Type B pancreatic cell (in vitro differentiated cells): ENCODE measurements at places on chromosomes 16 and 17. TPM values are rescaled to one million over a fixed set of nuclear protein-coding genes. Genes with fewer than 3 reads are reported as not detected.

GRCh38 chr16:25124503-25124902 is 13.0 kb downstream of the LCMT1 start:
- no peak for DNase-seq

DNA sequence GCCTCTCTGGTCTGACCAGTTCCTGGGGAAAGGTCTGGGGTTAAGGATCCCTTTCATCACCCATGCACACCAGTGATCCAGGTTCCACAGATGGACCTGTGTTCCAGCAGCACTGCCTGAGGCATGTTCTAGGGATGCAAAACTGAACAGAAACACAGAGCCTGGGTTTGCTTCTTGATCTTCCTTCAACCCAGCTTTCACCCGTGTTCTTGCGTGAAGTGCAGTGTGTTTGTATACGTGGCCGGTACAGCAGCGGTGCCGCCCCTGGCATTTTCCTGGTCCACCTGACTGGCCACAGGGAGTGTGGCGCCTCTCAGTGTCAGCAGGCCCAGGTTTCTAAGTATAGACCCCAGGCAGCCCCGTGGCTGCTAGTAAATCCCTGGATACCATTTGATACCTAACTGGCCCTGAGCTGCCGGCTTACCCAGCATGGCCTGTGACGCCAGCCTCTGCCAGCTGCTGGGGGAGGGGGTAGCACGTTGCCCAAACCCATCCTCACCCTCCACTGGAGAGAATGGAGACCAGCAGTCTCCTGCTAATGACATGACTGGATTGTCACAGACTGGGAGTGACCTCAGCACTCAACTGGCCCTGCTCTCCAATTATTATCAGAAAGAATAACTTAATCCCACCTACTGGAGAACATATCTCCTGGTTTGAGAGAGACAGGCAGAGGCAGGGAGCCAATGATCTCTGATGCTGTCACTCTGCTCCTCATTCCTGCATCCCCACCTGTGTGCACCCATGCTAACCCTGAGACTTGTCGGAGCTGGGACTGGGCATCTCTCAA is 59.2 kb upstream of the LGALS9 start:
- no peak for DNase-seq

DNA sequence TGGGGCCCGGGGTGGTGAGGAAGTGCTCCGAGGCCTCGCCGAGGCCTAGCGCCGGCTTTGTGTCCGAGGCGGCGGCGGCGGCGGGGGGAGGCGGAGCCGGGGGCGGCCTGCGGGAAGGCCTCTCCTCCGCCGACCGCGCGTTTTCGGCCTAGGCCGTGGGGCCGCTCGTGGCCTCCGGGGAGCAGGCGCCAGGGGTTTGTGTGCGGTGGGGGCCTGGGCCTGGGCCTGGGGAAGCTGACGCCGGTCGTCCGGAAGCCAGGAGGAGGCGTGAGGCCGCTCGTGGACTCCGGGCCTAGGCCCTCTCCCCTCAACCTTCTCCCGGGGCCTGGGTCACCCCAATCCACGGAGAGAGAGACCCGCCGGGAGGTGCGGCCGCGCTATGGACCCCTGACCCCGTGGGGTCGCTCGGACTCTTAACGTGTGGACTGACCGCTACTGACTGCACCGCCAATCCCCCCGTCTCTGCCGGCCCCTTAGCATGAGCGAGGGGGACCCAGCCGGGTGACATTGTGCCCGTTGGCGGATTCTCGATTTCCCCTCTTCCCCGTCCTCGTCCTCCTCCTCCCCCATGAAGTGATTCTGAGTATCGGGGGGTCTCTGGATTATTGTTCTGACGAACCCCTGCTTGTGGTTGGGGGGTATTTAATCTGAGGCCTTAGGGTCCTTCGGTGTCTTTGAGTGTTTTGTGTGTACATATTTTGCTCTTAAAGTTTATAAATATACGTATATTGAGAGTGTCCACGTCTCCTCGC is 660 bp downstream of the RBBP6 start:
- no peak for DNase-seq

- no peak for DNase-seq
Observed at GRCh38 chr16:11035096-11035495, 90.7 kb downstream of the CLEC16A start.

DNA sequence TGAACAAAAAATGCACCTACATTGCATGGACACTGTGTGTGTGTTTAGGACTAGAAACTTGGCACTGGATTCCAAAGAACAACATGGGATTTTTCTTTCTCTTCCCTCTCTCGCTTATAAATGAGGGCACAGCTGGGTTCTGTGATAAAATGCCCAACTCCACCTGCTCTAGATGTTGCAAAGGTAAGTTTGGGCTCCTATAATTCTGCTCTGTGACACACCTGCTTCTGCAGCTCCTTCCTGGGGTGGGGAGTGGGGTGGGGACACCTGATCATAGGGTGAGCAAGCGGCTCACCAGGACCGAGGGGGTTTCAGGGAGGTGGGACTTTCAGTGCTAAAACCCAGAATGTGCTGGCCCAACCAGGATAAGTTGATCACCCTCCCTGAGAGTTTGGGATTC is 104.3 kb downstream of the AXIN2 start:
- no peak for DNase-seq

- DNase-seq = no peak
Observed at GRCh38 chr17:49798182-49798581, 9.7 kb downstream of the KAT7 start.

DNA sequence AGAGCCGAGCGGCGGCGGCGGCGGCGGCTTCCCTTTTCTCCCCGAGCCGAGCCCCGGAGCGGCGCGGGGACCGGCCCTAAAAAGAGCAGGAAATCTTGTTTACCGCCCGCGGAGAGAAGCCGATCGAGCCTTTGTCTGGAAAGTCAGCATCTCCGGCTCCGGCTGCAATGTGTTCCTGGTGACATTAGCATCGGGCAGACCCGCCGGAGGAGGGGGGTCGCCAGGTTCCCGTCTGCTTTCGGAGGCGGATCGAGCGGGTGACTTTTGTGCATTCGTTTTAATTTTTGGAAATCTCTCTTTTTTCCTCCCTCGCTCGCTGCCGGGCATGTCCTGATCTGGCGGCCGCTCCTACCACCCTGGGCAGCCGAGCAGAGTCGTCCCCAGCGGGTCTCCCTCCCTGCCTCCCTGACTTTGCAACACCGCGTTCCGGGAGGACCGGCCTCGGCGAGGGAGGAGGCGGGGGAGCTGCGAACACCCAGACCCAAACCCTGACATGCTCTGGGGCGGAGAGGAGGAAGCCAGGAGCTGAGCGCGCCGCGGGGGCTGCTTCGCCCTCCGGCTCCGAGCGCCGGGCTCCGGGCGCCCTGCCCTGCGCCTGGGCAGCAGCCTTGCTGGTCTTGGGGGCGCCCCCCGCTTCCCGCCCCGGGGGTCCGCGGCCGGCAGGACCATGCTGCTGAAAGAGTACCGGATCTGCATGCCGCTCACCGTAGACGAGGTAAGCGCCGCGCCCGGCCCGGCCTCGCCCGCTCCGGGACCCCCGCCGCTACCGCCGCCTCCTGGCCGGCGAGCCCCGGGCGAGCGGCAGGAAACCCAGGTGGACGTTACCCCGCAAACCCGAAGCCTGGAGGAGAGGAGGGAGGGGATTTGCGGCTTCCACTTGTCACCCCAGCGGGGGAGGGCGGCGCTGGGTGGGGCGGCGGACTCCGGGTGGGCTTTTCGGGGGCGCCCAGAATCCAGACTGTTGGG is 690 bp downstream of the PITPNC1 start:
- DNase-seq = peak; percentile 76

- no peak for DNase-seq
Observed at GRCh38 chr17:40124279-40125141, 2.7 kb downstream of the MSL1 start.

DNA sequence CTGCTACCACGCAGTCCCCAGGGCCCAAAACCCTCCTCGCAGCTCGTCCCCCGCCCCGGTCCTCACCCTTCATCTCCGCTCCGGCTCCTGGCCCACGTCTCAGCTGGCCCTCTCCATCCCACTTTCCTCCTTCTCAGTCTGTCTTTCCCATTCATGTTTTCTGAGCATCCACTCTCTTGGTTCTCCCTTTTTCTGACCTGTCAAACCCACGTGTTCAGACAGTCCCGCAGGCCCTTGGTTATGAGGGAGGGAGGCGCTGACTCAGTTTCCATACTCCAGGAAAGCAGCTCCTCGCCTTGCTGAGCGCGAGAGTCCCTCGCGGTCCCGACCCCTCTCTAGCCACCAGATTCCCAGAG is 392 bp upstream of the HID1 start:
- DNase-seq = no peak

GRCh38 chr16:4206680-4207079 is 35.2 kb downstream of the SRL start:
- DNase-seq = no peak

DNA sequence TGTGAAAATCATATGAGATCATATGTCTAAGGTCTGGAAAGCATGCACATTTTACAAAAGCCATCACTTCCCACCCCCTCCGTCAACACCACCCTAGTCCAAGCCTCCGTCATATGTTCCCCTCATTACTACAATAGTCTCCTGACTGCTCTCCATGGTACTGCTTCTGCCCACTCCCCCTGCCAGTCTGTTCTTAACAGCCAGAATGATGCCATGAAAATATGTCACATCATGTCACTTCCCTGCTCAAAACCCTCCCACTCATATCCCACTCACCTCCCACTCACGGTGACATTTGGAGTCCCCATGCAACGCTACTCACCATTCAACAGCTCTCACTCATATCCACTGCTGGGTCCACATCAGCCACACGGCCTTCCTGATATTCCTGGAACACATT is 432.3 kb downstream of the XYLT1 start:
- no peak for DNase-seq

- no peak for DNase-seq
Observed at GRCh38 chr16:85483424-85483823, 129.7 kb upstream of the GSE1 start.

DNA sequence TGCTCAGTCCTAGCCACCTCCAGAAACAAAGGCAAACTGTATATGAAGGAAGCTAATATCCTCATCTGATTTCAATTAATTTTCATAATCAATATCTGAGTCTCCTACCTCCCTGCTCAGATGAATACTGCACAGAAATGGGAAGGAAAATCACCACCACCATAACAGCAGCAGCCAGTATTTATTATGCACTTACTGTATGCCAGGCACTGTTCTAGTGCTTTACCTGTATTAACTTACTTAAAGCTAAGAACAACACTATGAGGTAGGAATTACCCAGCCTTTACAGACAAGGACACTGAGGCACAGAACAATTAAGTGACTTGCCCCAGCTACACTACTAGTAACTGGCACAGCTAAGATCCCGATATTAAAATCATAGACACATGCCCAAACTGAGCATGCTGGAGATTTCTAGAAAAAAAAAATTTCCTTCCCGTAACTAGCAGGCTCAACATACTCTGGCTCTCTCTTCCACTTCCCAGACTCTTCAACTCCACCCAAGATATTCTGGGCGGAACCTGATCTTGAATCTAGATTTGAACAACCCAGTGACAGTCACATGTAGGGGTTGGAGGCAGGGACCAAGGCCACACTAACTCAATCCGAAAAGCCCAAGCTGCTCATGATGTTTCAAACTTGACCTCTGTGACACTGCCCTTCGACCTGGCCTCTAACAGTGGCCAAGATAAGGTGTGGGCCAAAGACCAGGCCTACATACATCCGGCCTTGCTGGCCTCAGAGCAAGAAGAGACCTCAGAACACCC is 3.9 kb downstream of the TRIM25 start:
- no peak for DNase-seq

DNA sequence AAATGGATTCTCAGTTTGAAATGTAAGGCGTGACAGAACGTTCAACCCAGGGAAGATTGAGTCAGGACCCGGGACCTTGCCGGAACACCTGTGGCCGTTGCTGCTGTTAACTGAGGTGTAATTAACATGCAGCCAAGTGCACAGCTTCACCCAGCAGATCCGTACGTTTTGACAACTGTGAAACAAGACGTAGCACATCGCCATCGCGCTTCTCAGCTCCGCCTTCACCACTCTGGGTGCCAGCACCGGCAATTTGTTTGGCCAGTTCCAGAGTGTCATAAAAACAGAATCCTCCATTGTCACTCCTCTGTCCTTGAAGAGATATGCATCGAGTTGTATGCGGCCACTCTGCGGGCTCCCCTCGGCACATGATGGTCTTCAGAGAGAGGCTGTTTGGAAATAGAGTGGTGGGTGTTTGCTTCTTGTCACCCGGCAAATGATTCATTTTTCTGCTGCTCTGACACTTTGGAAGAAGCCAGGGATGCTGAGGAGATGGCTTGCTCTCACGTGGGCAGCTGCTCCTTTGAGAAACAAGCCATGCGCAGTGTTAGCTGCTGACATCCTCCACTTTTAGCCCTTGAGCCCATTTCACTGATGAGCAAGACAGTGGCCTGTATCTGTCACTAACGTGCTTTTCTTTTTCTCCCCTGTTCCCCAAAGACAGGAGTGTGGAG is 22.6 kb downstream of the NAA60 start:
- no peak for DNase-seq

DNA sequence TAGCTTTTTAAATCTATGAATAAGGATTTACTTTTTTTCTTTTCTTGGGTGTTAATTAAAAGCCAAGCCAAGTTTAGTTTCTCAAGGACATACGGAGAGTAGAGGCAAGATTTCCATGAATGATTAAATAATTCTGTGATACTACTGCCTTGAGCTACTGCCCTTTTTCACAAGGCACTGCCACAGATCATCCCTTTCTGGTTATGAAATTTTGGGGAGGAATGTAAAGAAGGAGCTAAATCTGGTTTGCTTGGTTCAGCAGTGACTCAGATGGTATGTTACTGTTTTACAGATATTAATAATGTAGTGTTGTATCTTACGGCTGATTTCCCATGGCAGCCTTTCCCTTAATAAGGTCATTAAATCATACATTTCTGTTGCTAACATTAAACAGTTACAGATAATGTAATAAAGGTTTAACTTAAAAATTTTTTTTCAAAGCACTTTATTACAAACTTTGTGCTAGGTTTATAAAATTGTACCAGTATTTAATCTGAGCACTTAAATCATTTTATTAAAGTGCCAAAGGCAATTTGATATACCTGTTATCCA is 2.6 kb downstream of the WSB1 start:
- DNase-seq = no peak

DNA sequence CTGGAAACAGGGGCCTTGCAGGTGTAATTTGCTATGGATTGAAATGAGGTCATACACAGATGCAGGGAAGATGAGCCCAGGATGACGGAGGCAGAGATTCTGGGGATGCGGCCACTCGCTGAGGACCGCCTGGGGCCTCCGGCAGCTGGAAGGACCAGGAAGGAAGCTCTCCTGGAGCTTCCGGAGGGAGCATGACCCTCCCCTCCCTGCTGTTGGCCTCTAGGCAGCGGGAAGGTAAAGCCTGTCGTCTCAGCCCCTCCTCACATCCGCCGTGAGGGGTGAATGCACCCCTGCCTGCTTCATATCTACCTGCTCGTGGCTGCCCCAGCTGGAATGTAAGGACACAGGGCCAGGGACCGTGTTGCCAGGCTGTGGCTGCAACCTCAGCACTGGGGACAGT is 29.1 kb upstream of the ZNF469 start:
- DNase-seq = no peak

GRCh38 chr16:24728891-24729242 is 584 bp upstream of the TNRC6A start:
- no peak for DNase-seq

DNA sequence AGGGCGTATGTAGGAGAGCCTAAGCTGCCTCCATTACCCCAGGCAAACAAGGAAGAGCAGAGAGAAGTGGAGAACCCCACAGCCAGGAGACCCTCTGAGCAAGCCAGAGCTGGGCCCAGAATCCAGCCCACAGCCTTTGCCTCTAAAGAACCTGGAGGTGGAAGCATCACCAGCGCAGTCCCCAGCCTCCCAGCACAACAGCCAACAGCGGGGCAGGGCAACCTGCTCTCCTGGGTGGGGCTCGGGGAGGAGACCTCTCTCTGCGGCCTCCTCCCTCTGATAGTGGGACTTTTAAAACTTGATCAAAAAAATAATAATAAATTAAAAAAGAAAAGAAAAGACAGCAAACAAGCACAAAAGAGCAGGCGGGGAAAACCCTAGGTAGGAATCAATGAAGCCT is 45.9 kb downstream of the AXIN2 start:
- DNase-seq = no peak

The TSNAXIP1 gene
- total RNA-seq = 3.9 and 7.2 TPM in 2 replicates

The FBXW10B gene
- total RNA-seq = 2.4 and 3.3 TPM in 2 replicates

The KRT12 gene
- not detected in 2 replicates for total RNA-seq
